ENCODE measurements at places on chromosomes 2 and 18.

DNA sequence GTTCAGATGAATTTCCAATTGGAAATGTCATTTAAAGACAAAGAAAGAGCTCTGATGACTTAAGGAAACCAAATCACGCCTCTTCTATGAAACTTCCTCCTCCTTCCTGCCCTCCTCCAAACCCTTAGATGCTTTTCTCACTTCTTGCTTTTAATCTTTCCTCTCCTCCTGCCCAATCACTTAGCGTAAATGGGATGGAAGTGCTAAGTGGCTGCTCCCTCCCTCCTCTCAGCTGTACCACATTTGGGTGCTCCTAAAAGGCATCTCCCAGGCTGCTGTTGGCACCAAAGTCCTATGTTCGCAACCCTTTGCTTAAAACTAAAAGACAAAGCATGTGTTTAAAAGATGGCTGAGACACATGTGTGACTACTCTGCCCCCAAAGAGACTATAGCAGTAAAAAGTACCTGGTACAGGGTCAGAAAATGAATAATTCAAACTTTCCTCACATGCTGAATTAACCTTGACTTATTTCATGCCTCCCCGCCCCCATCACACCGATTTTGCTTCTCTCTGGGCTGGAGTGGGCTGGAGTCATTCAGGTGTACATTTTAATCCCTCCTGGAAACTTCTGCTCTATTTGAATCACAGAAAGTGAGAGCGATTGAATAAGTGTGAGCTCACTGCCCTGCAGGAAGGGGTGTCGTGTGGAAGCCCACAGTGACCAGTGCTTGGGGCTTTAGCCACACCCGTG is 59.2 kb upstream of the KLF7 start:
- no peak for DNase-seq

GRCh38 chr2:25362434-25363145 is 20.9 kb upstream of the DNMT3A start:
- DNase-seq = no peak

- no peak for DNase-seq
Measured at GRCh38 chr18:76491473-76491775, 3.6 kb downstream of the ZNF516 start.

DNA sequence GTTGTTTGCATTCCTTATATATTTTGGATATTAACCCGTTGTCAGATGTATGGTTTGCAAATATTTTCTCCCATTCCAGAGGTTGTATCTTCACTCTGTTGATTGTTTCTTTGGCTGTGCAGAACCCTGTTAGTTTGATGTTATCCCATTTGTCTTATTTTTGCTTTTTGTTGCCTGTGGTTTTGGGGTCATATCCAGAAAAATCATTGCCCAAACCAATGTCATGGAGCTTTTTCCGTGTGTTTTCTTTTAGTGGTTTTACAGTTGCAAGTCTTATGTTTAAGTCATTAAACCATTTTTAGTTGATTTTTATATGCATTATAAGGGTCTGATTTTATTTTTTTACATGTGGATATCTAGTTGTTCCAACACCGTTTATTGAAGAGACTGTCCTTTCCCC is 35.8 kb downstream of the PPIG start:
- no peak for DNase-seq

Measured in NCI-H187 treated with DMSO at 0.1 percent for 48 hours (cell line).